ENCODE measurements at places on chromosomes 2 and 18.

GRCh38 chr2:71756280-71756906, 303.0 kb downstream of the DYSF start:
- DNase-seq: peak; percentile 27

DNA sequence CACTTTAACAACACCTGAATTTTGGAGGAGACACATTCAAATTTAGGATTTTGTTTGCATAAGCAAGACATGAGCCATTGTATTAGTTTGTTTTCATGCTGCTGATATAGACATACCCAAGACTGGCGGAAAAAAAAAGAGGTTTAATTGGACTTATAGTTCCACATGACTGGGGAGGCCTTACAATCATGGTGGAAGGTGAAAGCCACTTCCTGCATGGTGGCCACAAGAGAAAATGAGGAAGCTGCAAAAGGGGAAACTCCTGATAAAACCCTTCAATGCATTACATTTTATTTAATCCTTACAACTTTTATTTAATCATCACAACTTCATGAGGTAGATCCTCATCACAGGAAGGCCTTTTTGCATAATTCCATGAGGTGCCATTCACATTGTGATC, 242.0 kb upstream of the STON1 start:
- no peak for DNase-seq

- DNase-seq: no peak
Observed at GRCh38 chr2:72988041-72988440, 70.7 kb downstream of the EMX1 start.

GRCh38 chr18:79647307-79647706, 32.3 kb upstream of the CTDP1 start:
- no peak for DNase-seq

GRCh38 chr18:47204908-47205522, 28.9 kb upstream of the IER3IP1 start:
- peak; percentile 52 for DNase-seq

DNA sequence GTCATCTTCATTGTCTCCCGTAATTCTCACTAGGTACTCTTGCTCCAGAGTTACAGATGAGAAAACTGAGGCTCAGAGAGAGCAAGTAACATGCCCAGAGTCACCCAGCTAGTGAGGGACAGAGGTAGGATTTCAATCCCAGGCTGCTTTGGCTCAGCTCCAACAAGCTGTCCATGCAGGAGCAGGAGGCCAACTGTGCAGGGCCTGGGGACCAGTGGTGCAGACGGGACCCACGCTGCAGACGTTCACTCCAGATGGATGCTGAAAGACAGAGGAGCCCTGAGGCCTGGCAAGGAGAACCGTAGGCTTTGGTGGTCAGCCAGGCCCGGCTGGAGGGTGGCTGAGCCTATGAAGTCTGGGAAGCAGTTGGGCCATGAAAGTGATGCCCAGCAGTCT, 102.6 kb downstream of the MCFD2 start:
- DNase-seq: peak; percentile 98

- DNase-seq: no peak
Observed at GRCh38 chr2:48568547-48568946, 38.6 kb downstream of the STON1 start.

- peak; percentile 91 for DNase-seq
Observed at GRCh38 chr18:10057894-10058791, 144.3 kb downstream of the VAPA start.

- peak; percentile 15 for DNase-seq
Observed at GRCh38 chr2:7670905-7671641, 753.9 kb downstream of the RNF144A start.

DNA sequence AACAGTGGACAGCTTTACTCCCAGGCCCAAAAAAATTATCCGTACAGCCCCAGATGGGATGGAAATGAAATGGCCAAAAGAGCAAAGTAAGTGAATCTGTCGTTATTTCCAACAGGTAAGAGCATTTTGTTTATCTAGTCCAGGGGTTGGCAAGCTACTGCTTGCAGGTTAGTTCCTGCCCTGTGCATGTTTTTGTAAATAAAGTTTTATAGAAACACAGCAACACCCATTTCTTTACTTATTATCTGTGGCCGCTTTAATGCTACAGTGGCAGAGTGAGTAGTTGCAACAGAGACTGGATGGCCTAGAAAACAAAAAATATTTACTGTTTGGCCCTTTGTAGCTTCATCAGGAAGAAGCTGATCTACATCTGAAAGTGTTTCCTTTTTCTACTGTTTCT, 94.3 kb upstream of the FOSL2 start:
- no peak for DNase-seq

GRCh38 chr2:54903736-54904554, 146.3 kb downstream of the RTN4 start:
- DNase-seq: peak; percentile 95

DNA sequence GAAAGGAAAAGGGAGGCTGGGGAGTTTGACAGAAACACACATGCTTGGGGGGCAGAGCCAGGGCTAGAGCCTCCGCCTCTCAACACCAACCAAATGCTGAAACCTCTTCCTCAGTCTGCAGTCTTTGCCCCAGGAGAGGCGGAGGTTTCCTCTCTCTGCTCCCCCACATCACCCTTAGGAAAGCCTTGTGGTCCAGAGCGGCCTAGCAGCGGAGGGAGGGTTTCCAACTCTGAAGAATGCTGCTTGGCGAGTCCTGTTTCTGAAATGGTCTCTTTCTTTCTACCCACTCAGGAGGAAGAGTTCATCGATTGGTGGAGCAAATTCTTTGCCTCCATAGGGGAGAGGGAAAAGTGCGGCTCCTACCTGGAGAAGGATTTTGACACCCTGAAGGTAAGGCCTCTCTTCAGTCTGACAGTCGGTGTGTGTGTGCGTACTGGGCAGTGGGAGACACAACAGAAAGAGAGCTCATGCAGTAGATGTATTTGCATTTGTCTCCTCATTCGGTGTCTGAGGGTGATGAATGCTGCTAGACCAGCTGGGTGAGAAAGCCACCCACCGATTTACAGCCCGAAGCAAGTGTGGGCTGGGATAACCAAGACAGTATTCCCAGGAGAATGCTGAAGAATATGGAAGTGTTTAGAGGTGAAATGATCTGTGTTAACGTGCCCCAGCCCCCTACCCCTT, 190.5 kb downstream of the DYSF start:
- DNase-seq: no peak

GRCh38 chr2:236674238-236674637, 104.6 kb downstream of the ACKR3 start:
- DNase-seq: no peak

DNA sequence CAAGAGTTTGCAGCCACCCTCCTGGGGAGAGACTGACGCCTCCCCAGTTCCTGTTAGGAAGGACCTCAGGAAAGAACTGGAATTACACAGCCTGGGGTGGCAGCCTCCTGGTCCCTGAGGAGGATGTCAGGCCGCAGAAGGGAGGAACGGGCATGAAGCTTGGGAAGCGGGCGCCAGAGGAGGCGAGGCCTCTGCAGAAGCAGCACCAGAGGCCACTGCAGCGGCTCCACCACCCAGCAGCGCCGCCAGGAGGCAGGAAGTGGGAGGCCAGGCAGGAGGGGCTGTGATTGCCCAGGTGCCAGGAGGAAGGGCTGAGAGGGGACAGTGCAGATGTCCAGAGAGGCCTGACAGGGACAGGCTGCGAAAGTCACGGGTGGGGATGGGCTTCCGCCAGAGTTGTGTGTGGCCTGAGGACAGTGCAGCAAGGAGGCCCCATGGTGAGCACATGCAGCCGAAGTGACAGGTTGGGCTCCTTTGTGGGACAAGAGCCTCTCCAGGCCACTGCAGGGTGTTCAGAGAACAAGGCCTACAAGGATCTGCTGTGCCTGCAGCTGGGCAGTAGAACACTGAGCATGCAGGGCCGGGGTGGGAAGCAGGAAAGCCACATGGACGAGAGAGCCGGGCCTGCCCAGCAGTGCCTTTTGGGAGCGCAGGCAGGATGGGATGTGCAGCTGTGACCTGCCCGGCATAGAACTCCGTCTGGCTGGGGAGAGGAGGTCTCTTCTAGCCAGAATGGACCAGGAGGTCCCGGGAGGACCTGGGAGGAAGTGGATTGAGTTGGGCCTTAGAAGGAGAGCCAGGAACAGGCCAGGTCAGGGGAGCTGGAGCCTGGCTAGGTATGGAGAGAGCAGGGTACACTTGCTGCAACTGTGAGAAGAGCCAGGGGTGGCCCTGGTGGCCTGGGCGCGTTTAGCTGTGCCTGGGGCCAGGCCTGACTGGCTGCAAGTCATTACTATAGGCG, 39.1 kb upstream of the ALPP start:
- no peak for DNase-seq

DNA sequence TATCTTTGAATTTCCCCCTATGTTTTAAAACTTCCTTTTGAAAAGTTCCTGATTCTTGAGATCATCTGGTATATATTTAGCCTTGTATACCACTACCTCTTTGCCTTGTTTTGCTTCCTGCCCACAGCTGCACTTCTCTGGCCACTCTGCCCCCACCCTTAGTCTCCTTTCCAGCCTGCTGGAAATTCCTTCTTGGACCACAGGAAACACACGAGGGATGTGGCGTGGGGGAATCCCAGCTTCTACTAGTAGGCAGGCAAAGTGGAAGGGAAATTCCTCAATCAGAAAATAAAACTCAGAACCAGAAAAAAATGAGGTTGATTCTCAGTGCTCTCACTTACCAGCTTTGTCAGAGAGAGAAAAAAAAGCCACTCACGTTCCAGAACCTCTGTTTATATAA, 13.4 kb downstream of the IL18RAP start:
- DNase-seq: peak; percentile 19

DNA sequence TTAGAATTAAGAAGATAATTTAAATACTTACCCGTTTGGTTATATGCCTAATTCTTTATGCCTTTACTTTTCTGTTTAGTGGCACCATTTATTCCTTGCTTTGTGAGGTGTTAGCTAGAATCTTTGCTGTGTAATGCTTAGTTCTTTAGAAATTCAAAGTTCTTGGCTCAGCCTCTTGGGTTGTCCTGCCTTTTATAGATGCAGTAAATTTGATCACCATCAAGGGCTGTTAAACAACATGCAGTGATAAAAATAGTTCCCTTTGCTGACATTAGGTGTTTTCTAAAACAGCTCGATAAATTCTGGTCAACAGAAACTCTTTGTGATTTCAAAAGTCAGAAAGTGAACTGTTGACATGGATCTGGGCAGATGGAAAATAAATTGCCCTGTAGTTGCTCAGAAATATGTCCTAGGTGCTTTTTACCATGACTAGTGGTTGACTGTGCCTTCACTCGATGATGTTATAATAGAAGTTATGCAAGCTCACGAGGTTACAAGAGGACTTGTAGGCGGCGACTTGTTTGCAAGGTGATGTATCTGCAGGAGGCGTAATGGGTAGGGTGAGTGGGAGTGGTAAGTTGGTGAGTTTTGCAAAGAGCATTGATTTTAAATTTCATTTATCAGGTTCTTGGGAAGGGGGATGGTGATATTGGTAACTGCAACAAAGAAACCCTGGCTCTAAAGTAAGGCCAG, 52.1 kb downstream of the LRRTM1 start:
- no peak for DNase-seq

DNA sequence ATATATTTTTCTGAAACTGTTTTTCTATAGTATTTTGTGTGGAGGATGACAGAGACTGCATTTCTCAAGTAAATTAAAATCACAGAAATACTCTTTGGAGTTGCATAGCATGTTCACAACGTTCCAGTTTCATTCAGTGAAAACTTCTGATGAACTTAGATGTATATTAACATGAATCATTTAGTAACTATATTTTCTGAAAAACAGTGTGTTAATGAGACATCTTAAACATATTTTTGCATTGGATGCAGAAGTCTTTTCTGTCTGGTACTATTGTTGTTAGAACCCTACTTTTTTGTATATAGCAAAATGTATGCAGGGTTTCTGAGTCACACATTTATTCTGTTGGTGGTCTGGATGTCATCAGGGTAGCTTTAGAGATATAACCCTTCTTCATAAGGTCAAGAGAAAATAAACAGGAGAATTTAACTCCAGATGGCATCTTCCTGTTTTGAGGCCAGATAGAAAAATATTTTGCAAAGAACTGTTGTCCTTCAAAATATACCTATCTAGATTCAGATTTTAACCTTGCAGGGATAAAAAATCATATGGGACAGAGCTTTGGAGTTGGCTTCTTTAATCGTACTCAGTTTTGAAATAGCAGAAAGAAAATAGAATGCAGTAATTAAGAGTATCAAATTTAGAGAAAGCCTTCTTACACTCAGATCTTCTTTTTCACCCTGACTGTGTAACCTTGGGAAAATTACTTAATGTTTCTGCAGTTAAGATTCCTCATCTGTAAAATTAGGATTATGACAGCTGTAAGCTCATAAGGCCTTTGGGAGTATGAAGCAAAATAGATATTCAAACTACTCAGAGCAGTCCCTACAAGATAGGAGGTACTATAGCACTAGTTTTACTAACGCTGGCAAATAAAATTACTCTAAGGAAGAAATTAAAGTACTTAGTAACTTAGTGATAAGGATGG, 5.3 kb downstream of the COL3A1 start:
- peak; percentile 52 for DNase-seq

All from fibroblast of the aortic adventitia (primary cell).